ENCODE measurements at places on chromosomes 16 and 17.
A peak's percentile ranks its signal among the peaks of the same experiment; 100 is the strongest.

- no peaks in the 10 kb centered on the region for H3K4me1 ChIP-seq
- H3K27ac ChIP-seq, result no peak overlapping the region
- H3K36me3 ChIP-seq, result no peaks in the 10 kb centered on the region
- peaks cover 5% of the 10 kb centered on the region for H3K27me3 ChIP-seq
- no peak overlapping the region for H3K4me3 ChIP-seq
Measured at GRCh38 chr16:73915935-73916334, 380.7 kb upstream of the PSMD7 start.

- DNase-seq, result no peak
- peaks cover 12% of the 10 kb centered on the region for H3K4me1 ChIP-seq
- H3K36me3 ChIP-seq, result no peaks in the 10 kb centered on the region
- no peaks in the 10 kb centered on the region for H3K27me3 ChIP-seq
- no peak overlapping the region for H3K4me3 ChIP-seq
- H3K27ac ChIP-seq, result no peak overlapping the region
Measured at GRCh38 chr17:68302066-68302564, 10.8 kb downstream of the ARSG start.

DNA sequence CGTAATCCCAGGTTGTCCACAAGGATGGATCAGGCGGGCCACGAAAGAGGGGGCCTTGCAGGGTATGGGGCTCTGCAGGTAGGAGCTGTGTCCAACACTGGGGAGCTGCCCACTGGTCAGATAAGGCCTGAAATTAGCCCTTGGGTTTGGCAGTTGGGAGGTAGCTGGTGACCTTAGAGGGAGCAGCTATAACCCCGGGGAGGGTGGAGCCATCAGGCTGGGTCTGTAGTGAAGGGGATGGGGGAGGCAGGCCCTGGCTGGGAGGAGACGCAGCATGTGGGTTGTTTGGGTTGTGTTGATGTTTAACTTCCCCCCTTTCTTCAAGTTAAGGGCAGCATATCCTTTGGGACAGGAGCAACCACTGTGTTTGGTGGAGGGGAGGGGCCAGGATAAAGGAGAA is 5.9 kb downstream of the MLLT6 start:
- H3K4me3 ChIP-seq, result peak overlapping the region; percentile 33
- H3K27ac ChIP-seq, result peak overlapping the region; percentile 49
- H3K27me3 ChIP-seq, result no peaks in the 10 kb centered on the region
- peaks cover 74% of the 10 kb centered on the region for H3K4me1 ChIP-seq
- DNase-seq, result no peak
- peaks cover 78% of the 10 kb centered on the region for H3K36me3 ChIP-seq

GRCh38 chr16:78288888-78289287 is 189.4 kb downstream of the WWOX start:
- H3K36me3 ChIP-seq, result no peaks in the 10 kb centered on the region
- H3K4me3 ChIP-seq, result no peak overlapping the region
- no peak overlapping the region for H3K27ac ChIP-seq
- H3K4me1 ChIP-seq, result no peaks in the 10 kb centered on the region

- H3K36me3 ChIP-seq, result no peaks in the 10 kb centered on the region
- H3K4me1 ChIP-seq, result peaks cover 20% of the 10 kb centered on the region
- H3K27ac ChIP-seq, result peak overlapping the region; percentile 44
- peak; percentile 56 for DNase-seq
- peak overlapping the region; percentile 69 for H3K4me3 ChIP-seq
Measured at GRCh38 chr17:57045868-57046704, 39.0 kb upstream of the AKAP1 start.

- no peaks in the 10 kb centered on the region for H3K36me3 ChIP-seq
- DNase-seq, result peak; percentile 67
Measured at GRCh38 chr17:386141-386876, 33.7 kb upstream of the RPH3AL start.

GRCh38 chr17:48930435-48930873 is 14.2 kb downstream of the SNF8 start:
- H3K27ac ChIP-seq, result peak overlapping the region; percentile 39
- no peaks in the 10 kb centered on the region for H3K4me1 ChIP-seq
- H3K4me3 ChIP-seq, result no peak overlapping the region
- H3K27me3 ChIP-seq, result no peaks in the 10 kb centered on the region
